ENCODE measurements at places on chromosomes 1 and 21. TPM values are rescaled to one million over a fixed set of nuclear protein-coding genes. Genes with fewer than 3 reads are reported as not detected.

The B3GALT2 gene
- total RNA-seq, result 0.38 TPM

The MYBPH gene
- 0.99 TPM for total RNA-seq

The C1orf94 gene
- total RNA-seq, result not detected

The LCE1C gene
- 0.14 TPM for total RNA-seq

The KRTAP12-1 gene
- not detected for total RNA-seq

- DNase-seq, result no peak
These were observed 181.5 kb downstream of the PRDM2 start for GRCh38 chr1:13881385-13882088.

GRCh38 chr21:39681257-39681656 is 63.7 kb upstream of the IGSF5 start:
- no peak for DNase-seq

GRCh38 chr1:53598966-53599365 is 139.8 kb downstream of the DMRTB1 start:
- no peak for DNase-seq

- DNase-seq, result no peak
These were observed 1360.5 kb upstream of the ADGRL4 start for GRCh38 chr1:80367058-80367457.

DNA sequence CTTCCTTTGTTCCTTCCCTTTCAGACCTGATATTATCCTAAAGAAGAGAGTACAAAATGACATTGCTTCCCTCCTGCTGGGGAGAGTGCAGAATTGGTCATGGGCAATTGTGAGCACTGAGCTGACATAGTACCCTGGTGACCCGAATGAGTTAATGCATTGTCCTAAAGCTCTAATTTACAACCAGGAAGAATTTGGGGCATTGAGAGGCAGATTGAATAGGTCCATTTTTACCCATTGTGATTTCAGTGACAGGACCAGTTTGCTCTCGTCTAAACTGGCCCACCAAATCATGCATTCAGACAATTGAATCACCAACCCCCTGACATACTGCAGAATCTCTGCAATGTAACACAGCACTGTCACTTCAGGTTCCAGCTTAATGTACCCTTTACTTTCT is 497.4 kb downstream of the DPYD start:
- DNase-seq, result no peak

- DNase-seq, result no peak
These were observed 50.5 kb upstream of the PRRC2C start for GRCh38 chr1:171434717-171435346.

GRCh38 chr1:114671011-114671938 is 1.4 kb upstream of the DENND2C start:
- DNase-seq, result no peak

DNA sequence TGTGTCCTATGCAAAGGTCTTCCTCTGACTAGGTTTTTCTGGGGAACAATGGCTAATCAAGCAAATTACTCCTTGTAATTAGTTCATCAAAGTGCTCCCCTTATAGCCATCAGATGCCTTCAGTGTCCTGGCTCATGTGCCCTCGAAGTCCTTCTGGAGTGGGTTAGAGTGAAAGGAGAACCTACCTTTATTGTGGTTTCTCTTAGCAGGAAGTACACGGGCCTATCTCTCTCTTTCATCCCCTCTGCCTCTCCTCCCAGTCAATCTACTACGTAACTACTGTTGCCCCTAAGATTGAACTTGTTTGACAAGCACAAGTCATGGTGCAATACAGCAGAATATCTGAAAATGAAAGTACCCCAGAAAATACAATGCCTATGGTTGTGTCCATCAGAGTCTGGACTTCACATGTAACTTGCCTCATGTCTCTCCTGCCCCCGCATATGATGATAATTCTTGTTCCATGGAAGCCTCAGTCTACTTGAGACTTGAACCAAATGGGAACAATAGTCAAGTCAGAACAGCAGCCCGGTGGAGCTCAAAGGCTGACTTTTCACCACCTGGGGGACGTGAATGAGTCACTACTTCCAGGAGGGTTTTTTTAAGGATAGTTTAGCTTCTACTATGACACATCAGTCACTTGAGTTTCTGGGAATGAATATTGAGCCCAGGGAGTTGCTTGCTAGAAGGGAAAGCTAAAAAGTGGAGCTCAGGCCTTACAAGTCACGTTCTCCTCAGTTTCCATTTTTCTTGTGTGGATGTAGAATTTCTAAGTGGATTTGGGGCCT is 243.6 kb downstream of the TNR start:
- DNase-seq, result no peak

- DNase-seq, result no peak
These were observed 21.3 kb downstream of the GPR137B start for GRCh38 chr1:236163463-236164153.

GRCh38 chr21:15022608-15023261 is 42.1 kb downstream of the NRIP1 start:
- no peak for DNase-seq

Measured in thymus (tissue), 14 donors.